ENCODE measurements at places on chromosomes 11 and 22.

- no peak for DNase-seq
Measured at GRCh38 chr11:84243629-84244263, 957.6 kb upstream of the CCDC90B start.

DNA sequence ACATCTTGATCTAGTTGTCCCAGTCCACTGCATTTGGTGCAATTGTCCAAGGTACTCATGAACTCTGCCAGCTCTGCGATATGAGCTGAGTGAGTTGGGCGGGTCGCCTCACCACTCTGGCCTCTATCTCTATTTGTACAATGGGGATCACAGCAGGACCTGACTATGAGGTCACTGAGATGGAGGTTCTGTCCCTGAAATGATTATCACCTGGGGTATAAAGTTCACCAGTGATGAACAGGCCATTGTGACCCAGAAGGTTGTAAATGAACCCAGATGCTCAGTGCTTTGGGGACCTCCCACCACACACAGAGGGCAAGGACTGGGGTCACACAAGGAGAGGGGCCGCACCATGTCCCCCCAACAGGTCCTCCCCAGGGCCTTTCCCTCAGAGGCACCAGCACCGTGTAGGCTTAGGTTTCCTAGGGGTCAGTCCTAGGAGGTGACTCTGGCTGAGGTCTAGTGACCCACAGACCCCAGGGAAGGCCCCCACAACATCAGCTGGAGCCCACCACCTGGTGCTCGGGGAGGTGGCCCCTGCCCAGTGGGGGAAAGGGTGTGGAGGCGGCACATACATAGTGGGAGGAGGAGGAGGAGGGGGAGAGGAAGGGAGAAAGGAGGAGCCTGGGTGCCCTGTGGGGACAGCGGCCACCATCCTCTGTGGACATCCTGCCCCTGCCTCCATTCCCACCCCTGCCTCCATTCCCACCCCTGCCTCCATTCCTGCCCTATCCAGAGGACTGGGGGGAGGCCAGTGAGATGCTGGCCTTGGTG, 25.0 kb upstream of the IGLL1 start:
- DNase-seq: no peak

- DNase-seq: no peak
Measured at GRCh38 chr11:35197292-35197691, 58.3 kb downstream of the CD44 start.

DNA sequence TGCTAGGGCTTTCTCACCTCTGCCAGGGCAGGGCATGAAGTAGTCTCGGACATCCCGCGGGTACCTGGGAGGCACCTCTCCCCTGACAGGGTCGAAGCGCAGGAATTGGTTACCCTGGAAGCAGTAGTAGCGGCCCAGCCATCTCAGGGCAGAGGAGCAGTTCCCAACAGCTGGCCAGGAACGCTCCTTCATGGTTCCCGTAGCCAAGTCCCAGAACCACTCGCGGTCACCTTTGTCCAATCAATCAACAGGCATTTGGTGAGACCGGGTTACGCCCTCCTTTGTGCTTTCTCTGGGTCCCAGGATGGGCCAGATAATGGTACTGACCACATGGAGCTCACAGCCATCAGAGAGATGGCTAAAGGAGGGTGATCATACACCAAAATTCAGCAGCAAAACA, 3.4 kb downstream of the HPX start:
- no peak for DNase-seq

- no peak for DNase-seq
Measured at GRCh38 chr11:5932671-5933070, 9.4 kb upstream of the OR56A3 start.

- DNase-seq: no peak
Measured at GRCh38 chr11:74310857-74311256, 583 bp downstream of the P4HA3 start.

- DNase-seq: no peak
Measured at GRCh38 chr11:123233975-123234334, 38.9 kb upstream of the CLMP start.

DNA sequence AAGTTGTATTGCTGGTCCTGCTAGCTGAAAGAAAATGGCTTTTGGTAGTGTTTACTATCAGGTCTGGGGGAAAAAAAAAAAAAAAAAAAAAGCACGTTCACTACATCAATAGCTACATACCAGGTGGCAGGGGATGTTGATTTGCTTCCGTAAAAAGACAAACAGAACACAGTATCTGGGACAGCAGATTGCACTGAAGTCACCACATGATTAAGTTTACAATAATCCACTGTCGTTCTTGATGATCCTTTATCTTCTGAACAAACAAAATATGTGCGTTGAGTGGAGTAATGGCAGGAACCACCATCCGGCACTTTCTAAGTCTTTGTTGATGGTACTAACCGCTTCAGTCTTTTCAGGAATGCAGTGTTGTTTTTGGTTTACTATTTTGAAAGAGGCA, 48.7 kb downstream of the DDX6 start:
- DNase-seq: no peak

DNA sequence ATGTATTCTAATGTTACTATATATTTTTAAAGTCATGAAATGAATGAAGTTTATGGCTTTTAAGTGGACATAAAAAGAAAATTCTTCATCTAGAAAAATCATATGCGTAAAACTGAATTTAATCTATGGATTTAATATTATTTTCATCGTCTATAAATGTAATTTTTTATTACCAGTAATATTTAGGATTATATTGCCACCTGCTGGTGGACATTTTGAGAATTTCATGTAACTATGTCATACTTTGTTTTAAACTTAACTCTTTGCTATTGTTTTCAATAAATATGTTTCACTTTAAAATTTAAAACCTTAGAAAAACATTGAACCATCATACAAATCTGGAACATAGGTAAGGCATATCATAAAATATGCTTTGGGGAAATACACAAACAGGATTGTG, 66.5 kb upstream of the CEP126 start:
- no peak for DNase-seq

- no peak for DNase-seq
Measured at GRCh38 chr11:130891326-130891725, 25.0 kb downstream of the SNX19 start.

GRCh38 chr11:3087373-3087772, 30.1 kb upstream of the CARS1 start:
- no peak for DNase-seq

DNA sequence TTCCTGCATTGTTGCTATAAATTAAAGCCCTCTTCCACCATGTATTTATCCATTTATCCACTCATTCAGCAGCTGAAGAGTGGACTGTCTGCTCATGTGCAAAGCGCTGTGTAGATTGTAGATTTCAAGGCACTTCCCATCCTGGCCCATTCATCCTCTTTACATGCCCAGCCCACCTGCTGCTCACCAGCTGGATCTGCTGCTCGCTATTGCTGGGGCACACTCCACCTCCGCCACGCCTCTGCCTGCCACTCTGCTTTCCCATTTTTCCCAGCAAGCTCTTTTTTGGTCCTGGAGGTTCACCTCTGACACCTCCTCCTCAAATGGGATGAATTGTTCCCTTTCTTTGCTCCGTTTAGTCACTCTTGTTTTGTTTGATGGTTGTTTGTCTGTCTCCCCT, 48.3 kb downstream of the CEP164 start:
- no peak for DNase-seq

- DNase-seq: no peak
Measured at GRCh38 chr11:72627594-72628281, 46.5 kb downstream of the PDE2A start.

DNA sequence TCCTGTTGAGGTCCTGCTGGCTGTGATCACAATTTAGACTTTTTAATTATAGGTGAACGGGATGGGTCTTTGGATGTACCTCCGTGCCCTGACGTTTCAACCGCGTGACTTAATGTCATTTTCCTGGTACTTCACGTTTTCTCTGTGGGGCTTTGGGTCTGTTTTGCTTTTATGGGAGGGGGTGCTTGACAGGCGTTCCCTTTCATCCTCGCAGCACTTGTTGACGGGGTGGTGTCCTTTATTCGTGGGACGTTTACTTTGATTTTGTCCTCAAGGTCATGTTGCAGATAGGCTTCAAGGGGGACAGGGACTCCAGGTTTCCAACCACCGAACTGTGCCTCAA, 994 bp downstream of the PPP6R3 start:
- DNase-seq: no peak

DNA sequence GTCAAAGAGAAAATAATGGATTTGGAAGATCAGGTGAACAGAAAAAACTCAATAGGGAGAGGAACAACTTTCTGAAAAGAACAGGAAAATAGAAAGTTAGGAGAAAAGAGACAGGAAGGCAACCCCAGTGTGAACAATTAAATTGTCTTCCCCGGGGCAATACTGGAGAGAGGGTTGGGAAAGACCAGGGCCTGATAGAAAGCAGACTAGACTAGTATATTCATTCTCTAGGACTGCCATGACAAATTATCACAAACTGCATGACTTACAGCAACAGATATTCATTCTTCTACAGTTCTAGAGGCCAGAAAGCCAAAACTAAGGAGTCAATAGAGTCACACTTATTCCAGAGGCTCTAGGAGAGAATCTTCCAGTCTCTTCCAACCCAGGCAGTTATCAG, 482.8 kb downstream of the SOX6 start:
- no peak for DNase-seq

DNA sequence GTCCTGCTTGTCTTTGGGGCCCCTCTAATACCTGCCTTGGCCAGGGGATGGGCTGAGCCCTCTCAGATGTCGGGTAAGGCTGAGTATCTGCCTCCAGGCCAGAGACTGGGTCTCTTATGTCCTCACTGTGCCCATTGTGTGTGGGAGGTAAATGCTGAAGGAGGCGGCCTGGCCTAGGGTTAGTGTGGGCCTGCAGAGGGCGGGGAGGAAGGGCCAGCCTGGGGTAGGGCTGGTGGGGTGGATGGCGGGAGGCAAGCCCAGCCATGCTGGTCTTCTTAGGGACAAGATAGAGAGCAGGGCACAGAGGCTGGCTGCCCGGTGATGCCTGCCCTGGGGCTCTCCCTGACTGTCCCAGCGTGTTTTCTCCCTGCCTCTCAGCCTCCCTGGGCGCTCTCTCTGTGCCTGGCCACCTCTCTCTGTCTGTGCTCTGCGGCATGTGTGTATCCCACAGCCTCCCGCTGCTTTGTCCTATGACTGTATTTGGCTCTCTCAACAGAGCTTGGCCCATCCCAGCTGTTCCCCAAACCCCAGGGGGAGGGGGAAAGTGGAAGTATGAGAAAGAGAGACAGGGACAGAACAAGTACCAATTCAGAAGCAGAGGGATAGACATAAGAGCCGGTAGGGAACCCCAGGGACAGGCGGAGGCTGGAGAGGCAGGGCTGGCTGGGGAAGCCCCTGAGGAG, 57.0 kb downstream of the PDE2A start:
- DNase-seq: no peak

- no peak for DNase-seq
Measured at GRCh38 chr11:93645938-93646337, 15.5 kb upstream of the CEP295 start.

GRCh38 chr11:36248436-36248835, 40.8 kb downstream of the COMMD9 start:
- DNase-seq: no peak

- DNase-seq: peak; percentile 75
Measured at GRCh38 chr11:64152841-64153691, 12.8 kb downstream of the MACROD1 start.

DNA sequence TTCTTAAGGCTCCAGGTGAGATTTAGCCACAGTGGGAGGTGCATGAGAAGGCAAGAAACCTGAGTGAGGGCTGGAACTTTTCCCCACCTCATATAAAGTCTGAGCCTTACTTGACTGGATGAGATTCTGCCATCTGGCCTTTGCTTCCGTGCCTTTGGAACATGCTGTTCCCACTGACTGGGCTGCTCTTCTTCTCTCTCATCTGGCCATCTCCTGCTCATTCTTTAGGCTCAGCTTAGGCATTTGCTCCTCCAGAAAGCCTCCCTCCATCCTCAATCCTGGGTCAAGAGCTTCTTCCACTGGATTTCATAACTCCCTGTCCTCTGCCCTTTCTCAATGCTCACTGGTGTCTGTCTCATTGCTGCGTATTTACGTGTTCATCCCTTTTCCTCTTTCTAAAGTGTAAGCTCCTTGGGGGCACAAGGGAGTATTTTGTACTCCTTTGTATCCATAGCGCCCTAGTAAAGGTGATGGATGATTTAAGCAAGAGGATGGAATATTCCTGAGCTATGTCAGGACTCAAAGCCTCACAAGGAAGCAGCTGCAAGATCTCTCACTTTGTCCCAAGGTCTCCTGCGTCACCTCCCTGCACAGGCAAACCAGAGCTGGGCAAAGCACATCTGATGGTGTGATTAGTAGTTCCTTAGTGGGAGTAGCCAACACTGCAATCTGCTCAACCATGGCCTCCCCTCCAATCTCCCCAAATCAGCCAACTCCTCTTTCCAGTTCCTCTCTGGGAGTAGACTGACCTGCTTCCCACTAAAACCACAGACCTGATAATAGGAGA, 15.3 kb downstream of the HSPA8 start:
- no peak for DNase-seq

DNA sequence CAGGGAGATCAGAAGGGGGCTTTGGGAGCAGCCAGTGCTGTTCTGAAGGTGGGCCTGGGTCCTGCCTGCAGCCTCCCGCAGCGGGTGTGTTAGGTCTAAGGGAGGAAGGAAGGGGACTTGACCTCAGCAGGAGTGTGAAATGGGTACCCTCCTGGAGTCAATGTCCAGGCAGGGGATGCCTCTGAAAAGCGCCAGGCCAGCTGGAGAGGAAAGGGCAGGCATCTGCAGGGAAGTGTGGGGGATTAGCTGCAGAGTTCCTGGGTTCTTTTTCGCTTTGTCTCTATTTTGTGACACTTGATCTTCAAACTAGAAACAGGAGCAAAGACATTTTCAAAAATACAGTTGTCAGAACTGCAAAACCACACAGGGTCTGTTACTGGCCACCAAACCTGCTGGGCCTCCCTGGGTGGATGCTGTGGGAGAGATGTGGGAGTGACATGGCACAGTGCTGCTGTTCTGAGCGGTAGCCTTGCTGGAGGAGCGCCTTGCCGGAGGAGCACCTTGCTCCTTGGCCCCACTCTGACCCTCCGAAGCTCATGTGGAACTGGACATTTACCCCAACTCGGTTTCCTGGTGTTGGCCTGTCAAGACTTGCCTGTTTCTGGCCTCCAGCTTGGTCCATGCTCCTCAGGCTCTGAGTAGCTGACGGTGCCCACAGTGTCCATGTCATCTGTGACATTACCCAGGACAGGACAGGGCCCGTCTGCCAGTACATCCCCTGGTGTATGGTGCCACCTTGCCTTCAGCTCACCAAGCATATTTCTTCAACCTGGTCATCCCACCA, 25.9 kb downstream of the MED15 start:
- no peak for DNase-seq

DNA sequence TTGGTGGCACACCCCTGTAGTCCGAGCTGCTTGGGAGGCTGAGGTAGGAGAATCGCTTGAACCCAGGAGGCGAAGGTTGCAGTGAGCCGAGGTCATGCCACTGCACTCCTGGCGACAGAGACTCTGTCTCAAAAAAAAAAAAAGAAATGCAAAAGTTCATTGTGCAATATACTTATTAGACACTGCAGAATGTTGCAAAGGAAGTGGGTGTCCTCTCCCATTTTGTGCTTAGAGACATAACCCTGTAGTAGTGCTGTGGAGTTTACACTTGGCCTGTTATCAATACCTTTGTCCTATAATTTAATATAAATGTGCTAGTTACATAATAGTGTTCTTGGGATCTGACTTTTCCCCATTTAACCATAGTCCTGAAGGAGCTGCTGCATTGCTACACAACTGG, 9.4 kb downstream of the BCL2L13 start:
- no peak for DNase-seq

GRCh38 chr11:22433094-22433455, 94.9 kb downstream of the SLC17A6 start:
- no peak for DNase-seq

GRCh38 chr11:47147250-47147649, 29.4 kb downstream of the ARFGAP2 start:
- DNase-seq: no peak

- DNase-seq: no peak
Measured at GRCh38 chr22:18075720-18076497, 1.9 kb upstream of the PEX26 start.

- peak; percentile 89 for DNase-seq
Measured at GRCh38 chr22:31084811-31085492, 3.8 kb downstream of the SMTN start.
